Retina (tissue), 1 donor: ENCODE measurements at places on chromosomes 1 and 21.

GRCh38 chr1:7127322-7128075 is 342.2 kb downstream of the CAMTA1 start:
- no peak for DNase-seq

GRCh38 chr1:77643456-77643855 is 39.0 kb downstream of the ZZZ3 start:
- no peak for DNase-seq

GRCh38 chr21:17197996-17198395 is 314.8 kb upstream of the CXADR start:
- no peak for DNase-seq

DNA sequence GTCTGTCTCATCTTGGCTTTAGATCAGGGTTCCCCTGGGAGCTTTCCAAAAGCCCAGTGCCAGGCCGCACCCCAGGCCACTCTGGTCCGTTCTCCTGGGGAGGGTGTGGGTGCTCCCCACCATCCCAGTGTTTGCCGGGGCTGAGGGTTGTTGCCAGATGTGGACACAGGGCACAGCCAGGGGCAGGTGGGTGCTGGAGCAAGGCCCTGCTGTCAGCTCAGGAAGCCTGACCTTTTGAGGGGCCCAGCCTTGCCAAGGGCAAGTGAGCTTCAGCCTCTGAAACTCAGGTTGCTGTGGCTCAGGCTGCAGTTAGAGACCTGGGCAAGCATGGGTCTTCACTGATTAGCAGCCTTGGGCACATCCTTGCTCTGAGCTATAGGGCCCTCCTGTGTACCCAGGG is 22.8 kb upstream of the ZBTB21 start:
- no peak for DNase-seq

DNA sequence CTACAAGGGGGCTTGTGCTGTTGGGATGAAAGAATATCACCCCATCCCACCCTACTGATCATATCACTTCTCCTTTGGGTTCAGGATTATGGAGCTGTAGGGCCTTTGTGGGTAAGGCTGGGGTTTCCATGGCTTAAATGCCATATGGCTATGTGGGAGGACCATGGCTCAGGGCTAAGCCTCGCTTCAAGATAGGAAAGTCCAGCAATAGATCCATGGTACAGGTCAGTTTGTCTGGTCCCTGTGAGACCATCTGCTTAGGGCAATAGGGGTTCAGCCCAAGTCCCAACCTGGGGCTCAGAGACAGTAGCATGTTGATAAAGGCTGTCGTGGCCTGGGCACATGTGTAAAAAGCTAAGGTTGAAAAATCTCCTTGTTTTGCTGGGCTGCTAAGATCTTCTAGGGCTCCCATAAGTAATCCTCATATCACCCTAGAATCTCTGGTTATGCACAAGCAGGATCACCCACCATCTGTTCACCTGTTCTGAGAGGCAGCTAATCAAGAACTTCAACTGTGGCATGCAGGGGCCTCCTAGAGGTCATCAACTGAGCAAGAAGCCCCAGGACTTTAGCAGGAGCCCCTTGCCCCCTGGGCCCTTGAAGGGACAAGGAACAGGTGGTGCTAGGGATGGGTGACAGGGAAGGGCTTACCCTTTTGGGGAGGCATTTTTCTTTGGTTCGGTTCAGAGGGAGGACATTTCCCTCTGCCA is 66.5 kb downstream of the UBE2T start:
- no peak for DNase-seq

GRCh38 chr1:239677362-239677761 is 291.0 kb downstream of the CHRM3 start:
- DNase-seq: no peak

DNA sequence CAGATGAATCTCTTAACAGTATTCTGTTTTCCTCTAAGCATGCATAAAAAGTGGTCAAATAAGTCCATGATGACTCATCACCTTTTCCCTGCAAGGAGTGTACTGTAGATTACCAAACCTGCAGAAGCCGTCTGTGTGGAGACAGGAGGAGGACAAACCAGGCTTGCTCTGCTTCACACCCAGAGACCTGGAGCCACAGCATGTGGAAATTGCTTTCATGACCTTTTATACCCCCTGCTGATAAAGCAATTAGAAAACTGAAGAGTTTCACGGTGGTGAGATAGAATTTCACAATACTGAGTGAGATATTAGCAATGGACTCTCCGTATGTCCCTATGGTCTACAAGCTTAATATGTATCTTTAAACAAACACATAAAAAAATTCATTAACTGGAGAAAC is 9.4 kb downstream of the CORT start:
- DNase-seq: no peak

GRCh38 chr21:45818276-45818903 is 163.2 kb upstream of the COL6A1 start:
- no peak for DNase-seq

GRCh38 chr1:222975472-222976122 is 160.8 kb downstream of the DISP1 start:
- DNase-seq: no peak

GRCh38 chr1:15610167-15610566 is 7.1 kb upstream of the DDI2 start:
- no peak for DNase-seq

- no peak for DNase-seq
Measured at GRCh38 chr1:187626056-187626455, 797.3 kb downstream of the PLA2G4A start.

GRCh38 chr1:78519446-78519845 is 28.7 kb downstream of the PTGFR start:
- no peak for DNase-seq

DNA sequence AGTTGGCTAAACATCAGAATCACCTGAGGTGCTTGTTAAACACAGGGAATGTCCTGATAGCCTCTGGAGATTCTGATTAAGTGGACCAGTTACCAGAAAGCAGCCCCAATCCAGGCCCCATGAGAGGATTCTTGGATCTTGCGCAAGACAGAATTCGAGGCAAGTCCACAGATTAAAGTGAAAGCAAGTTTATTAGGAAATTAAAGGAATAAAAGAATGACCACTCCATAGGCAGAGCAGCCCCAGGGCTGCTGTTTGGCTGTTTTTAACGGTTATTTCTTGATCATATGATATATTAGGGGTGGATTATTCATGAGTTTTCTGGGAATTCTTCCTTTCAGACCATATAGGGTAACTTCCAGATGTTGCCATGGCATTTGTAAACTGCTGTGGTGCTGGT is 176.2 kb downstream of the ROR1 start:
- DNase-seq: no peak

- no peak for DNase-seq
Measured at GRCh38 chr1:184531296-184531695, 144.5 kb downstream of the C1orf21 start.

DNA sequence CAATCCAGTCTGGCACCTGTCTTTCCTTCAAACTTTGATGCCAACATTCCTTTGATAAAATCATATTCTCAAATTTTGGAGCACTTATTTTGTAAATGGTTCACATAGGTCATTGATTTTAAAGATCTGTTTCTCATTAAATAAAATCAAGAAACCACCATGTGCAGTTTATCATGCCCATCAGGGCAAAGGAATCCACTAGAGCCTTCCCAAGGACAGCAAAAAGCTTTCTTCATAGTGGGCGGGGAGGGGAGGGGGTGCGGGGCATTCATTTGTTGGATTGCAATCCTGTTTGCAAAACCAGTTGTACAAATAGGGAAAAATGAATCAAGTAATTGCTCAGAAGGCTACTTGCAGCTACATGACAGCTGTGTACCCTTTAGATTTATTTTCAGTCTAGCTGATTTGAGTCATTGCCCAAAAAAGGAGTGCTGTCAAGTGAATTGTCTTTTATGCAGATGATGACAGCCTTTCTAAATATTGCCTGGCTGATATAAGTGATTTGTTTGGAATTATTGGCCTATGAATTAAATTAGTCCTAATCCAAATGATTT is 23.0 kb downstream of the LRRC8B start:
- DNase-seq: no peak

DNA sequence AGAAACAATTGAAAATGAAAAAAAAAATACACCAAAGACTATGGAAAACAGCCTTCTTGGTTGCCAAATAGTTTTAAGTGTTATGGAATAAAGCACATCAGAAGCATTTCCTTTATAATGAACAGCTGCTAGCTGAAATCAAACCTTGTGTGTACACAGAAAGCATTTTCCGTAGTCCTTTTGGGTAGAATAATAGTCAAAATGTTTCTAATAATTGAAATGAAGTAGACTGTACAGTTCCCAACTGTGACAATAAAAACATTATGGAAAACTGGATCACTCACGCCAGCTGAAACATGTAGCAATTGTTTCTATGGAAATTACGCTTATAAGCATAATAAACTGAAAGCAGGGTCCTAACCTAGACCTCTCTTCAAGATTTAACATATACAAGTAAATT is 856.3 kb upstream of the B3GALT2 start:
- no peak for DNase-seq

GRCh38 chr1:57889676-57890320 is 465.9 kb upstream of the DAB1 start:
- DNase-seq: no peak

GRCh38 chr1:60835649-60836048 is 246.7 kb upstream of the NFIA start:
- no peak for DNase-seq

DNA sequence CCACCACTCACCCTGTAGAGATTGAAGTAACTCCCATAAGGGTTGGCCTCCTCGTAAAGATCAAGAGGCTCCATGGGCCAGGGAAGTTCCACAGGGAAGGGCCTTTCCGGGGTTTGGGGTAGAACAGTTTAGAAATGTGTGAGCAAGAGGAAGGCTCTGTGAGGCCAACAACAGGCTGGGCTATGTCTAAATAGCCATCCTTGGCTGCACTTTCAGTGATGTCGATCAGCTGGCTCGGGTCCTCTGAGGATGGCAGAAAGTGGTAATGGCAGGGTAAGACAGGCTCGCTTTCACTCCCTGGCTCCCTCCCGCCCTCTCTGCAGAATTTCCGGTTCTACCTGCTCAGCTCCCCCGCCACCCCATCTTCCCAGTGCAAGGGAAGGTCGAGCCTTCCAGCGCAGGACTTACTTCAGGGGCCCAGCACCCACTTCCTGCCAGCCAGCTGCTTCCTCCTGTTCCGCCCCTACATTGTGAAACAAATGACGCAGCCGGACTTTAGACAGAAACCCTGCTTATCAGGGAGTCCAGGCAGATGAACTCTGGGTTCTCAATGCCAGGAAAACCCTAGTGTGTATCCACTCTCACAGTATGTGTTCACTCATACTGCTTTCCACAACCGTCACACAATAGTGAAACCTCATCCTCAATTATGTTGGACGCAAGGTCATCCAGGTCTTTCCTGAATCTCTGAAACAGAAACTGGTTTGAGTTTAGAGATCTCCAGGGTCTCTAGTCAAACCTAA is 7.3 kb downstream of the F11R start:
- no peak for DNase-seq

DNA sequence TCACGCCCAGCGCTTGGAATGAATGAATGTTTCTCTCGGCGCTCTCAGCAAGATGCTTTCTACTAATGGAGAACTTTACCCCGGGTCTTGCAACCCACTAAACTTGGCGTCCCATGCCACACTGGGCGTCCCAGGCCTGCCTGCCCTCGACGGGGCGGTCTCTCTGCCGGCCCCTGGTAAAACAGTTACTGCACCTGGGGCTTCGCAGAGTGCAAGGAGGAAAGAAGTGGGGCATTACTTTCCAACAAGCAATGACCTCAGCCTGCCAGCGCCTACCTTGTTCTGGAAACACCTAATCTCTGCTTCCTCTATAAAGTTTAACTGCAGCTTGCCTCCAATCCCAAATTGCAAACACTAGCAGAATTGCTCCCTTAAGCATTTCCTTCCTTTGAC is 27.8 kb upstream of the NFIA start:
- peak; percentile 36 for DNase-seq

DNA sequence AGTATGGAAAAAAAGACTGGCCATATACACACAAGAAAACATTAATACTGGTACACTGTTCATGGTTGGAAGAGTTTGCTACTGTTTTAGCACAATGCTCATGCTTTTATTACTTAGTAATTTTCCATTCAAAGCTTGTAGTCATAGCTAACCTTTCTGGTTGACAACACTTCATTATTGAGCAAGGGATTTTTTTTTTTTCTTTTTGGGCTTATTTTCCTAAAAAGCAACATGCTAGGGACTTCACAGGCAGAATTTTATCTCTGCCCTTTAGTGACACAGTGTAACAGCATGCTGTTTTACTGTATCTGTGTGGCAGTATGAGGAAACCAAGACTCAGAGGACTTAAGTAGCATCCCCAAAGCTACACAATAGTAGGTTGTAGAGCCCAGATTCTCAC is 58.5 kb downstream of the FGGY start:
- DNase-seq: no peak

DNA sequence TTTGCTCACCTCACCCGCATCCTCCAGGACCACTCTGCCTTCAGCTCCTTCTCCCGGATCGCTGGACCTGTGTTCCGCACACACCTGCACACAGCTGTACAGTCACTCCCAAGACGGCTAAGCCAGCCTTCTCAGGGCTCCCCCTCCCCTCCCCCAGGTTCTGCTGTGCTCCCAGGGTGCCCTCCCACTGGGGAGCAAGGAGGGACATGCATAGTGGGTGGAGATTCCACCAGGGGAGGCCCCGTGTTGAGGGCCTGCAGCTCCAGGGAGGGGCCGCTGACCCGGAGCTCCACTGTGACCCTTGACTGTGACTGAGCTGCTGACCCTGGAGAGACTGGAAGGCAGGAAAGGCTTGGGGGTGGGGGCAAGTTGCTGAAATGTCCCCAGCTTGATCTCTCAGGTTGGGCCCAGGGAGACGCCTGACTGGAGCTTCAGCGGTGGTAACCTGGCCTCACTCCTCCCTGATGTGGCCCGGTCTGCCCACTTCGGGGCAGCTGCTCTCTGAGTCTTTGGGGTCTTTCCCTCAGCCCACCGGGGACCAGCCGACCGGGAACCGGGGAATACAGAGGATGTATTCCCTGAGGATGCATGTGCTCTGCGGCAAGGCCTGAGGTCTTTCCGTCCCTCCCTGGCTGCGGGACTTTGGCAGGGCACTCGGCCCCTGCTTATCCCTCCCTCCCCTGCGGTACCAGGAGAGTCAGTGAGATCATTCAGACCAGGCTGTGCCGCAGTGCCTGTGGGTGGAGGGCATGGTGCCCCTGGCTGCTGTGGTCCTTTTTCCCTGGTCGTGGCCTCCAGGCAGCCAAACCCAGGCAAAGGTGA is 28.6 kb upstream of the PLCH2 start:
- no peak for DNase-seq

- DNase-seq: no peak
Measured at GRCh38 chr1:34684266-34684665, 70.6 kb upstream of the GJB5 start.

DNA sequence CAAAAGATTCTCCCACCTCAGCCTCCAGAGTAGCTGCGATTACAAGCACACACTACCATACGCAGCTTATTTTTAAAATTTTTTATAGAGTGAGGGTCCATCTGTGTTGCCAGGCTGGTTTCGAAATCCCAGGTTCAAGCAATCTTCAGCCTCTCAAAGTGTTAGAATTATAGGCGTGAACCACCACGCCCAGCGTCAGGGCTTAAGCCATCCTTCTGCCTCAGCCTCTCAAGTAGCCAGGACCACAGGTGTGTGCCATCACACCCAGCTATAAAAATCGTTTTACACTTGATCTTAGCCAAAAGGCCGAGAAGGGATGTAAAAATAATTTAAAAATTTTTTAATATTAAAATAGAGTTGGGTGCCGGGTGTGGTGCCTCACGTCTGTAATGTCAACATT is 4.3 kb upstream of the SLC25A33 start:
- DNase-seq: no peak
